Gastroesophageal sphincter (tissue), 4 donors: ENCODE measurements at places on chromosomes 11 and 22. TPM values are rescaled to one million over a fixed set of nuclear protein-coding genes. Genes with fewer than 3 reads are reported as not detected.
A peak's percentile ranks its signal among the peaks of the same experiment; 100 is the strongest.

GRCh38 chr11:7664867-7665266 is 8.4 kb downstream of the CYB5R2 start:
- ATAC-seq, result no peak

DNA sequence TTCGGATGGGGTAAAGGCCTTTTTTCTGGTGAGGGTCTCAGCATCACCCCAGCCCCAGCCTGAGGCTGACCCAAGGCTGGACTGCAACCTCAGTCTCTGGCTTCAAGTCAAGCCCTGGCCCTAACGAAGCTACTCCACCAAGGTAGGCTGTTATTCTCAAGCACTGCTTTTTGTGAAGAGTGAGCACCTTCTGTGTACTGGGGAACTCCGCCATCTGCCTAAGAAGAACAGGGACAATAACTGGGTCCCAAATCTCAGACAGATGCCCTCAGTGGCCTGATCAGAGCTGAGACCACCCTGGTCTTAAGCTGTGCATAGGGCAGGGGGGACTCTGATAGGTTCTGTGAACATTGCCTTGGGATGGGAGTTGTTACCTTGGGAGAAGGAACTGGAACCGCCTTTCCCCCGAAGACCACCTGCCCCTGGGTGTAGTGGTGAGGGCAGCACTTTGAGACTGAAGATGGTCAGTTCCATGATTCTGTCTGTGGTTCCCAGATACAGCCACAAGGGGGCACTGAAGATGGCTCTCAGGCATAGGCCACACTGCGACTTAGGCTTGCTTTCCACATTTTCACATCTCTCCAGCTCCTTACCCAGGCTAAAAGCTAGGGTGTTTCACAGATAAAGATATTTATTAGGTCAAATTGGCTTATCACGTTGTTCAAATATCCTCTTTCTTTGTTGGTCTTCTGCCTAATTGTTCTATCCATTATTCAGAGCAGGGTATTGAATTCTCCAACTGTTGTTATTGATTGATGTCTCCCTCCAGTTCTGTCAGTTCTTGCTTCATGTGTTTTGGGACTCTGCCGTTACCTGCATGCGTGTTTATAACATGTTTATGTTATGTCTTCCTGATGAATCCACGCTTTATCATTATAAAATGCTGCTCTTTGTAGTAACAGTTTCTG is 11.8 kb upstream of the UVRAG start:
- peak; percentile 83 for ATAC-seq

DNA sequence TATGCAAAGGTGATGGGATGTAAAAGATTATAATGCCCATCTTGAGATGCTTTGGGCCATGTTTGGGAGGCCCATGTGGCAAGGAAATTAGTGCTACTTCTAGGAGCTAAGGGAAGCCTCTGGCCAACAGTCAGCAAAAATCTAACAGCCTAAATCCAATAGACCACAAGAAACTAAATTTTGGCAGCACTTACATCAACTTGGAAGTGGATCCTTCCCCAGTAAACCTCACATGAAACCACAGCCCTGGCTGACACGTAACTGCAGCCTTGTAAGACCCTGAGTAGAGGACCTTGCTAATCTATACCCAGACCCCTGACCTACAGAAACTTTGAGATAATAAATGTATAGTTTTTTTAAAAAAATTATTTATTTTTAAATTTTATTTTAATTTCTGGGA is 13.1 kb upstream of the GRK3 start:
- no peak for ATAC-seq

DNA sequence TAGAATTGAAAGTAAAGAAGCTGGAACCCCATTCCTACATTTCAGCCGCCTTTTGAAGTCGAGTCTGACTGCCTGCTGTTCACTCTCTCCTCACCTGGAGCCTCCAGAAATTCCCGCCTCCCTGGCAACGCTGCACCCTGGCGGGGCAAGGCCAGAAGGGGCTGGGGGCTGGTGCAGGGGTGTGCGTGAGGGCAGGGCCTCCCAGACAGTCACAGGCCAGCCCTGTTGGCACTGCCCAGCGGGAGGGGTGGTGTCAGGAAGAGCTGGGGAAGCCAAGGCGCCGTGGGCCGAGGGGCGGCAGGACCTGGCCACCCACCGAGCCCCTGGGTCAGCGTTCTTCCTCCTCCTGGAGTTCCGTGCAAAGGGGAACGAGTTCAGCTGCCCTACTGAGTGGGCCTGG is 123.2 kb downstream of the KCNQ1OT1 start:
- no peak for ATAC-seq

GRCh38 chr22:39994566-39995392 is at the start of gene FAM83F:
FAM83F (plus strand) TSS chr22:39994954; CDS start chr22:39995043, 89 bp downstream.
- ATAC-seq, result peak; percentile 39

DNA sequence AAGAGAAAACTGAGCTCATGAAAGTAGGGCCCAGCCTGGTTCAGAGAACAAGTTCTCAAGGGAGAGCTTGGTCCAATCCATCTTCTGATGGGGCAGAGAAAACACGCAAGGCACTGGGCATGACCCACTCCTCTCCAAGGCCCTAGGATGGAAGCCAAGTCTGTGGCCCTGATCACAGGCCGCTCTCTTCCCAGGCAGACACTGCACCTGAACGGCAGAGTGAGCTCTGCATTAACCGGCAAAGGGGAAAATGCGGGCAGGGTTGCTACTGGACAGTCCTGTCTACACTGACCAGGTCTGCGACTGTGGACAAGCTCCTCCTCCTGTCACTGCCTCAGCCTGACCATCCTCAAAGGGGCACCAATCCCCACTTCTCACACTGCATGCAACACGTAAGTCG is 49.3 kb downstream of the SGSM3 start:
- ATAC-seq, result no peak

The OTOG gene
- not detected for total RNA-seq
